A549 treated with GW870086 at 1 μM for 4 hours (cell line): ENCODE measurements at places on chromosomes 1 and 21. TPM values are rescaled to one million over a fixed set of nuclear protein-coding genes. Genes with fewer than 3 reads are reported as not detected.

OR2AK2 gene
- total RNA-seq, result not detected in 5 replicates

SPATA46 gene
- total RNA-seq, result not detected in 5 replicates

BTBD19 gene
- total RNA-seq, result 1.8 to 3.9 TPM (median 2.7 TPM) in 5 replicates

TCHHL1 gene
- total RNA-seq, result 0.03 TPM in 1 of 5 replicates, not detected in the others

COL6A2 gene
- 14.2 to 16.4 TPM (median 15.6 TPM) in 5 replicates for total RNA-seq
